NCI-H1436 (cell line): ENCODE measurements at places on chromosomes 13 and 19.

DNA sequence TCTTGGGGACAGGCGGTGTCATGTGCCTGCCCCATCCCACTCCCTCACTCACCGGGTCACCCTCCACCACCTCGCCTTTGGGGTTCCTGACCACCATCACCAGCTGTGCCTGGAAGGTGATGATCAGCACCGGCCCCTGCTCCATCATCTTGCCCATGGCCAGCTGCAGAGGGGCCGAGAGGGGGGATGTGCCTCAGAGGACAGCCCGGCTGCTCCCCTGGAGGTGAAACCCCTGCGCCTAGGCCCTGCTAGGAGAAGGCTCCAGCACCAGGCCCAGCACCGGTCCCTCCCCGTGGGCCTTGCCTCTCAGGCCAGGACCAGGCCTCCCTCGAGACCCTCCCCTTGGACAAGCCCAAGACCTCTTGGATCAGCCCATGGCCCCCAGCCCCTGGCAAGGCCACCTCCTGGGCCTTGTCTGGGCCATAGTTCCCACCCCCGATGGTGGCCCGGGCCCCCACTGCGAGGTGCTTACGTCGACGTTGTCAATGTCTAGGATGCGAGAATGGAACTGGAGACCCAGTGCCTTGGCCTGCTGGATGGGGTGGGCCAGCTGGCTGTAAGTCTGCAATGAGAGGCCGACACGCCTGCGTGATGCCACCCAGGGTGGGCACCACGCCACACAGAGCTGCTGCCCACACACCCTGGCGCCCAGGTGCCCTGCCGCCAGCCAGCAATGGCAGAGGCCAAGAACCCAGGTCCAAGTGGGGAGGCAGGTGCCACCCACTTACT is 1.8 kb upstream of the CTXN1 start:
- no peak for DNase-seq

DNA sequence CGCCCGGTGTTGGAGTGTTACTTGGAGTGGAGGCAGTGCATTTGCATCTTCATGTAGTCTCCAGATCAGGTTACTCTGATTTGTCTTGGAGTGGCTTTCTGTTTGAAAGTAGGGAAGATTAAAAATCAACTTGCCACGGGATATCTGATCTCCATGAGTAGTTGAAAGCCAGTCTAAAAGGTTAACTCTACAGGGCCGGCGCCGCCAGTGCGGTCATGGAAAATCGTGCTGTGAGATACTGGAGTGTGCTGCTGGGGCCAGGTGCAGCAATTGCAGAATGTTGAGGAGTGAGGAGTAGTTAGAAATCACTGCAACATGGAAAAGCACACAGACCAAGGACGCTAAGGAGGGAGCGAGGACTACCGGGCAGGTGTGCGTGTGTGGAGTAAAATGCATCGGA is 175.0 kb downstream of the STK24 start:
- DNase-seq: no peak

GRCh38 chr13:90300015-90300414 is 1047.5 kb upstream of the MIR17HG start:
- no peak for DNase-seq

DNA sequence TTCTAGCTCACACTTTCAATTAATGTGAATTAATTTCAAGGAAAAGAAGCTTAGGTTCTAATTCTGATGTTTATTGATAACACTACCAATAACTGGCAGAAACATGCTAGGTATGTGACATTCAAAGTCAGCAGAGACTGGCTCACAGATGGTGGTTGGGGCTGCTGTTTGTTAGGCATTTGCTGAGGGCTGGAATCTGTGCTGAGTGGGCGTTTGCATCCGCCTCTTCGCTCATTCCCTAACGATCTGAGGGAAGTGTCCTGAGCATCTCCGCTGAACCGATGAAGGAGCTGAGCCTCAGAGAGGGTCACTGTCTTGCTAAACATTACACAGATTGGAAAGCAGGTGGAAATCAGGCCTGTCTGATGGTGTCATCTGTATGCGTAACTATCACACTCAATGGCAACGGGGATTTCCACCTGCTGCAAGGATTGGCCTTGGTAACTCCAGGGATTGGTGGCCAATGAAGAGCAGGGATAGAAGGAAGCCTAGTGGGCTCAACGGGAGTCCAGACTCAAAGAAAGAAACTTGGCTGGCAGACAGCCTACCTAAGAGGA is 338.9 kb downstream of the TEX29 start:
- no peak for DNase-seq

DNA sequence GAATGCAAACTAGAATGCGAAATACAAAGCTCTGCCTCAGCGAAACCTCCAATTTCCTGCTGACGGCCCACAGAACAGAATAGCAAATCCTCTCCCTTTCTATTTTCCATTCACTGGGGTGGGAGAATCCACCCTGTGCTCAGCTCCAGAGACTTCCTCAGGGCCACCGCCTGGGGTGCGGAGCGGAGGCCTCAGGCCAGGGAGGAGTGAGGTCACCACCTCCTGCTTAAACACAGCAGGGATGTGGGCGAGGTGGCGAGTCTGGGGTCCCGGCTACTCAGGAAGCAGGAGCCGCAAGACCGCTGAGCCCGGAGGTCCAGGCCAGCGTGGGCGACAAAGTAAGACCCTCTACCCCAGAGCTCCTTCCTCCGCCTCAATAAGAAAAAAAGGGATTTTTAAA is 666 bp upstream of the ZNF320 start:
- DNase-seq: no peak

DNA sequence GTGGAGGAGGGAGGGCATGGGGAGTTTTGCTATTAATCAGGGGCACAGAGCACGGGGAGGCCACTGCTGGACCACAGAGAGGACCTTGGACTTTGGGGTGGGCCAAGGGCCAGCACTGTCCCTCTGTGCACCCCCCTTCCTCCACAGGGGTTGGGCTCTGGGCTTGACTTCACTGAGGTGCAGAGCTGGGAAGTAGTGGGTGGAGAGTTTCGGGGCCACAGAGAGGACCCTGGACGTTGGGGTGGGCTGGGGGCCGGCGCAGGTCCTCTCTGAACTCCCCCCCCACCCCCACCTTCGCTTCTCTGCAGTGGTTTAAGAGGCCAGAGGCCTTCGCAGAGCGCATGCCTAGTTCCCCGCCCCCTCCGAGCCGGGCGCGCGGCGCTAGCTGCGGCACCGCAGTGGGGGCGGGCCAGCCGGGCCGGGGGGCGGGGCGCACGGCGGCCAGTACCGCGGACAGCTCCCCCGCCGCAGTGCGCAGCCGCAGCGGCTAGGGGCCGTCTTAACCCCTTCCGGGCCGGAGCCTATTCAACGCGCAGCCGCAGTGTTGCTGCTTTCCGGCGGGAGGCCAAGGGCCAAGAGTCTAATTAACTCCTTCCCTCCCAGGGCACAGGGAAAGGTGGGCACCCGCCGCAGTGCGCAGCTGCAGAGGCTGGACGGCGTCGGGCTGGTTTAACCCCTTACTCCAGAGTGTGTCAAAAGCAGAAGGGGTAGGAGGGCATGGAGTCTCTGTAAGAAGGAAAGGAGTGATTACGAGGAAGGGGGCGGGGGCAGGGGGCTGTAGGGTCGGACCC is 3.7 kb downstream of the KCNC3 start:
- DNase-seq: peak; percentile 97

GRCh38 chr19:16516923-16517610 is 20.9 kb downstream of the C19orf44 start:
- DNase-seq: no peak

DNA sequence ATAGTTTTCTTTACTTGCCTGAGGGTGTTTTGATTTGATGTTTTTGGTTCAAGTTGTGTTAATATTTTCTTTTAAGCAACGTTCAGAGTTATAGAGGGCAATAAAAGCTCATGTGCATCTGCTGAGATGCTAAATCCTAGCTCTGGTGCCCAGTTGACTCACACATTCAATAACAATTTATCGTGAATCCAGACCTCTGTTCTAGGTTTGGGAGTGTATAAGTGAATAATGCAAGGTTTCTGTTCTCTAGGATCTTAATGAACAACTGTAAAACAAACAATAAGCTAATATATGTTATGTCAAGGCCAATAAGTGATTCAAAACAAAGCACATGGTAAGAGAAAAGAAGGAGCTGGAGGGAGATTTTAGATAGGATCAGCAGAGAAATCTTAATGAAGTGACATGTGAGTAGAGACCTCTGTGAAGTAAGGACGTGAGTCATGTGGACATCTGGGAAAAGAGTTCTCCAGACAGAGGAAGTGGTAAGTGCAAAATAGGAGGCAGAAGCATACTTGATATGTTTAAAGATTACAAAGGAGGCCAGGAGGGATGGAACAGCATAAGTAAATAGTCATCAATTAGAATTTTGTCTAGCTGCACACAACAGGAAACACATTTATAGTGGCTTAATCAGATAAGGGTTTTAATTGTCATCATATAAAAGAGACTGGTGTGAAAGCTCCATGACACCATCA is 278.5 kb upstream of the HTR2A start:
- DNase-seq: no peak

- no peak for DNase-seq
These were observed 236.8 kb upstream of the SERP2 start for GRCh38 chr13:44136696-44137268.

GRCh38 chr13:33388286-33388998 is 102.9 kb upstream of the STARD13 start:
- DNase-seq: no peak

DNA sequence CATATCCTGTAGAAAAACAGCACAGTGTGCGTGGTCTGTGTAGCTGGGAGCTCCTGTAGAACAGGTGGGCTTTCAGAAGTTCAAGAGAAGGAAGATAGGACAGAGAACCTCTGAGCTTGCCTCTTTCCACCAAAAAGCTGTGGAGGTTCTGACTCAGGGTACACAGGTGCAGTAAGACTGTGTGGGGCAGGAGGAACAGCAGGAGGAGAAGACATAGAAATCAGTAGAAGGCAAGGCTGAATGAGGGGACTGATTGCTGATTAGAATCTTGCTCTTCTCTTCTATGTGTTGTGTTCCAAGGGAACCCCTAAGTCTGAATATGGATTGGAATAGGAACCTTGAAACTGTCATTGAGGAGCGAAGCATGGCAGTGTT is 122.7 kb downstream of the AKAP11 start:
- no peak for DNase-seq

DNA sequence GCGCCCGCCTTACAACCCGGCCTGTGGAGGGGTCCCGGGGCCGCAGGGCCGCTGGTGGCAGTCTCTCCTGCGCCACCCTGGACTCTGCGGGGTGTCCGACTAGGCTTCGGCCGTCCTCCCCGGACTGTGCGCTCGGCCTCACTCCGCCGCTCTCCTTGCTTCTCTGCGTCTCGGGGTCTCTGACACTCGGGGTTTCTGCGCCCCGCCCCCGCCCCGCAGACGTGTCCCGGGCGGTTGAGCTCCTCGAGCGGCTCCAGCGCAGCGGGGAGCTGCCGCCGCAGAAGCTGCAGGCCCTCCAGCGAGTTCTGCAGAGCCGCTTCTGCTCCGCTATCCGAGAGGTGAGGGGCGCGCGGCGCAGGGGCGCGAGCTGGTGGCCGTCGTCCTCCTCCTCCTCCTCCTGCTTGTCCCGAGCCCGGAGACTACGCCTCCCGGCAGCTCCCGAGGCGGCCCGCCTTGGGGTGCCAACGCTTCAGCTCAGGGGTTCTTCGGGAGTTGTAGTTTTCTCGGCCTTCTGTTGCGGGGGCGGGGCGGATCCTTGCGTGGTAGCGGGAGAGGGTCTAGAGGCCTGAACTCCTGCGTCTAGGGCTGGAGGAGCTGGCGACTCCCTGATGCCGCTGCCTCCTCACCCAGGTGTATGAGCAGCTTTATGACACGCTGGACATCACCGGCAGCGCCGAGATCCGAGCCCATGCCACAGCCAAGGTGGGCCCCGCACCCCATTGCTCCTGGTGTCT is 627 bp downstream of the LIN7B start:
- no peak for DNase-seq

DNA sequence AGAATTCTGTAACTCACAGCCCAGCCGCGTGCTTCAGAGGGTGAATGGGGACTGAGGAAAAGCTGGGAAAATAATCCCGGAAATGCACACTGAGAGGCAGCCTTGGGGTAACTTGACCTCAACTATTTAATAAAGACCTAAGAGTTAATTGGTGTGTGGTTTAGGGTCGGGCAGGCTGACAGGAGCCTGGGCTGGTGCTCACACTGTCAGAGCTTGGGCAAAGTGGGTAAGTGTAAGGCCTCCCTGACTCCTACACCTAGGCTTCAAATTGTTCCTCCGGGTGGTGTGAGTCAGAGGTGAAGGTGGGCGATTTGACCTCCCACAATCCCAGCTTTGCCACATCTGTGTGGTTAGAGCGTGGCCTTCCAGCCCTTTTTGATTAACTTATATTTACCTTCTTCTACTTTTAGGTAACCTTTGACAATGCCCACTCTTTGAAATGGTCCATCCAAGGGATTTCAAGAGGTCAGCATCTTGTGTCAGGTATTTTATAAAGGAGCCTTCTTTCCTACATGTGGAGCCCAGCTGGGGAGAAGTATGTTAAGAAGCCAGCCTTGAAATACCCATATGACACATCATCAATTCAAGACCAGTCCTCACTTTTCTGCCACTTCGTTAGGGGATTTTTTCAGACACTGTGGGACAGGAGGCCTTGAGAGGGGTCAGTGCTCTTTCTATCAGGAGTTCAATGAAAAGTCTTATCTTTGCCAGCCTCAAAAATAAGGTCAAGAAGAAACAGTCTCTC is 114.2 kb downstream of the NUFIP1 start:
- no peak for DNase-seq

GRCh38 chr19:49746206-49746958 is 16.7 kb downstream of the TSKS start:
- DNase-seq: peak; percentile 49

GRCh38 chr13:106274551-106275203 is 260.8 kb downstream of the EFNB2 start:
- no peak for DNase-seq

- DNase-seq: no peak
These were observed 19.9 kb downstream of the ONECUT3 start for GRCh38 chr19:1773184-1773583.

- DNase-seq: no peak
These were observed 15.2 kb upstream of the STRN4 start for GRCh38 chr19:46761418-46761831.

DNA sequence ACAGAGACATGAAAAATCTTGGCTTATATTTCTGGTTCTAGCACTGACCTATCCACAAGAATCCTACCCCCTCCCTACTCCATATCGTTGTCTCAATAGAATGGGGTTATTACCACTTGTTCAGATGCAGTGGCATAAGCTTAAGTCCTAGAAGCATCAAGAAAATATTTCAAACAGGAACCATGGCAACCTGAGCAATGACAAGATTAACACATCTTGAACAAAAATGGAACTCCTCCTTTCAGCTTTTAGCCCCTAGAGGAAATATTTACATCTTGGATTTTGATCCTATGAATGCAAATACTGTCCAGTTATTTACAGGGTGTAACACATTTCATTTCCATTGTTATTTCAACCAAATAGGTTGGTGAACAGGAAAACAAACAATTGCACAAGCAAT is 46.1 kb upstream of the TSC22D1 start:
- DNase-seq: no peak
